ENCODE measurements at places on chromosomes 6 and 20. TPM values are rescaled to one million over a fixed set of nuclear protein-coding genes. Genes with fewer than 3 reads are reported as not detected.

GRCh38 chr20:41361757-41362747, 4.6 kb downstream of the EMILIN3 start:
- peaks cover 9% of the 10 kb centered on the region for H3K27me3 ChIP-seq
- H3K36me3 ChIP-seq: no peaks in the 10 kb centered on the region
- H3K4me3 ChIP-seq: no peak overlapping the region
- H3K27ac ChIP-seq: no peak overlapping the region
- DNase-seq: no peak

TUBB2B gene
- total RNA-seq: 67.2 TPM

DNA sequence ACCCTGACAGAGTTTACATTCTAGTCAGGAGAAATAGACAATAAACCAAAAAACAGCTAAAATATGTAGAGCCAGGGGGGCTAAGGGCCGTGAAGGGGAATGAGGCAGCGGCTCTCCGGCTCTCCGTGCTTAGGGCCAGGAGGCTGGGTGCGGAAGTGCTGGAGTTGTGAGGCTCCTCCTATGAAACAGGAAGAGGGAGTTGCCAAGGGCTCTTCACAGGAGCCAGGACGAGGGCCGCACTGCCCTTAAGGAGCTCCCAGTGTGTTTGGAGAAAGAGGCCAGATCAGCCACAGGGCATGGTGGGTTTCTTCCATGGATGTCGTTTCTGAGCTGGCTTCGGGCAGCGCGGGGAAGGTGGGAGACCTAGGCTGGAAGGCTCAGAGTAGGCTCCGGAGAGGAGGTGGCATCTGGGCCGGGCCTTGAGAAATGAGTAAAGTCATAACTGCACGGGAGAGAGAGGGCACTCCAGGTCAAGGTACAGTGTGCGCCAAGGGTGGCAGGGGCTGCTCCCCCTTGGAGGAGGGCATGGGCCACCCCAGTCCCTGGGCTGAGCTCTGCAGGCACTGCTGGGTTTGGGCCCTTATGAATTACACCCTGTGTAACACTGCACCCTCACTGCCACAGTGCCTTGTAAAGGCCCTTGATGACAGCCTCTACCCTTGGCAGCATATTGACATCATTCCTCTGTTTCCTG, 20.8 kb upstream of the MLN start:
- no peak for DNase-seq
- H3K4me3 ChIP-seq: no peak overlapping the region
- H3K27me3 ChIP-seq: peaks cover 14% of the 10 kb centered on the region
- no peaks in the 10 kb centered on the region for H3K36me3 ChIP-seq
- peak overlapping the region; percentile 67 for H3K27ac ChIP-seq

- H3K27me3 ChIP-seq: peaks cover 13% of the 10 kb centered on the region
- H3K4me3 ChIP-seq: no peak overlapping the region
- no peaks in the 10 kb centered on the region for H3K36me3 ChIP-seq
- no peak overlapping the region for H3K27ac ChIP-seq
Observed at GRCh38 chr6:166389119-166389518, 6.4 kb upstream of the MPC1 start.

DNA sequence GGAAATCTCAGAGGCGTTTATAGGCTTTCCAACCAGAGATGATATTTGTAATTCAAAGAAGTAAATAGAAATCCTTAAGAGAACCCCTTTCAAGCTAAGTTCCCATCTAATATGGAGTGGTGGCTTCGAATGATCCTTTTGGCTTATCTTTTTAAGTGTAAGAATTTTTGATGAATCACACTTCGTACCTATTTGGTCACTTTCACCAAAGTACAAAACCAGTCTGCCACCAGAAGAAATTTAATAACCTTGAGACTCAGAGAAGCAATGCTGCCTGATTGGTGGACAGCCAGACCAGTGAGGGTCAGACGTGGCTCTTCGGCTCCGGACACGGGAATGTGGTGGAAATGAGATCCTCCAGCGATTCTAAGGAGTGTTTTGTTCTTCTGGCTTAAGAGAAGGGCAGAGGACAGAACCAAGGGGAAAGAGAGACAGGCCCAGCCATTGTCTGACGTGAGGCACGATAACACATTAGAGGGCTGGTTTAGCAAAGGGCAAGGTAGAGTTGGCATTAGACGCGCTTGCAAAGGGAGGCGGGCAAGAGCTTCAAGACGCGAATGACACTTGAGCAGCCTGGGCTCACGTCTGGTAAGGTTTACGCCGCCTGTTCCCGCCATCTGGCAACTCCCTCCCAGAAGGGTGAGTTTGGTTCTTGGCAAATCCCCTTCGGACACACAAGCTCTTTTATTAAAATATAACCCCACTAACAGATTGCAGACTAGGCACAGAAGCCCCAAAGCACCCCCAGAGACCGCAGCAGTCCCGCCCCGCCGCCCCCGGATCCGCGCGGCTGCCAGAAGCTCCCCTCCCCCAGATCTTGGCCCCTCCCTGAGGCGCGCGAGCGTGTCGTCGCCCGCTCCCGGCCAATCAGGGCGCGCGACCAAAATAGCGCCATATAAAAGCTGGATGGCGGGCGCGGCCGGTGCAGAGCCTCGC, 50.0 kb upstream of the EZR start:
- no peaks in the 10 kb centered on the region for H3K36me3 ChIP-seq
- H3K27ac ChIP-seq: peak overlapping the region; percentile 87
- H3K27me3 ChIP-seq: peaks cover 4% of the 10 kb centered on the region
- DNase-seq: peak; percentile 93
- peak overlapping the region; percentile 73 for H3K4me3 ChIP-seq
- H3K4me1 ChIP-seq: peaks cover 10% of the 10 kb centered on the region
